ENCODE measurements at places on chromosomes 13 and 19. TPM values are rescaled to one million over a fixed set of nuclear protein-coding genes. Genes with fewer than 3 reads are reported as not detected.

GRCh38 chr19:17560205-17560595 is 4.8 kb downstream of the COLGALT1 start:
- DNase-seq: no peak

- DNase-seq: no peak
Observed at GRCh38 chr13:77328819-77329132, 1.9 kb upstream of the MYCBP2 start.

Gene APOC4
- total RNA-seq: not detected

GRCh38 chr19:55157064-55157908 is at the start of gene TNNI3:
TNNI3 (minus strand) TSS chr19:55157732; CDS start chr19:55157589, 143 bp downstream.
- no peak for DNase-seq

GRCh38 chr13:95387733-95388207 is 86.5 kb upstream of the ABCC4 start:
- DNase-seq: peak; percentile 39

DNA sequence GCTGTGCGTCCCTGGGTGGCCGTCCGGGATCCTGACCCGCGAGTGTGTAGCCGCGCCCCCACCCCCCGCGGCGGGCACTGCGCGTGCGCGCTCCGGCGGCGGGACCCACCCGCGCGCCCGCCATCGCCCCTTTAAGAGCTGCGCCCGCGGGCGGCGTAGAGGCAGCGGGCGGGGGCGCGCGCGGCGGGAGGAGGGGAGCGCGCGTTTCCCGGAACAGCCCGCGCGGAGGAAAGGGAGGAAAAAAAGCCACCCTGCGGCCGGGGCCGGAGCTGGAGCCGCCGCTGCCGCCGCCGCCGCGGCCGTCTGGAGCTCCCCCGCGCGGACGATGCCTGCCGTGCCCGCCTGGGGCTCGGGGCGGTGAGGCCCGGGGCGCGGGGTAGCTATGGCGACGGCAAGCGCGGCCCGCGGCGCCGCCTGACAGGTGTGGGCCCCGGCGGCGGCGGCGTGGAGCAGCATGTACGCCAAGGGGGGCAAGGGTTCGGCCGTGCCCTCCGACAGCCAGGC is at the start of gene SSBP4:
SSBP4 (plus strand) TSS at position 204 of the 504 bp plus-strand sequence; CDS start at position 455, 251 bp downstream.
- peak; percentile 93 for DNase-seq

GRCh38 chr19:3268763-3269162 is 44.3 kb downstream of the CELF5 start:
- DNase-seq: no peak

DNA sequence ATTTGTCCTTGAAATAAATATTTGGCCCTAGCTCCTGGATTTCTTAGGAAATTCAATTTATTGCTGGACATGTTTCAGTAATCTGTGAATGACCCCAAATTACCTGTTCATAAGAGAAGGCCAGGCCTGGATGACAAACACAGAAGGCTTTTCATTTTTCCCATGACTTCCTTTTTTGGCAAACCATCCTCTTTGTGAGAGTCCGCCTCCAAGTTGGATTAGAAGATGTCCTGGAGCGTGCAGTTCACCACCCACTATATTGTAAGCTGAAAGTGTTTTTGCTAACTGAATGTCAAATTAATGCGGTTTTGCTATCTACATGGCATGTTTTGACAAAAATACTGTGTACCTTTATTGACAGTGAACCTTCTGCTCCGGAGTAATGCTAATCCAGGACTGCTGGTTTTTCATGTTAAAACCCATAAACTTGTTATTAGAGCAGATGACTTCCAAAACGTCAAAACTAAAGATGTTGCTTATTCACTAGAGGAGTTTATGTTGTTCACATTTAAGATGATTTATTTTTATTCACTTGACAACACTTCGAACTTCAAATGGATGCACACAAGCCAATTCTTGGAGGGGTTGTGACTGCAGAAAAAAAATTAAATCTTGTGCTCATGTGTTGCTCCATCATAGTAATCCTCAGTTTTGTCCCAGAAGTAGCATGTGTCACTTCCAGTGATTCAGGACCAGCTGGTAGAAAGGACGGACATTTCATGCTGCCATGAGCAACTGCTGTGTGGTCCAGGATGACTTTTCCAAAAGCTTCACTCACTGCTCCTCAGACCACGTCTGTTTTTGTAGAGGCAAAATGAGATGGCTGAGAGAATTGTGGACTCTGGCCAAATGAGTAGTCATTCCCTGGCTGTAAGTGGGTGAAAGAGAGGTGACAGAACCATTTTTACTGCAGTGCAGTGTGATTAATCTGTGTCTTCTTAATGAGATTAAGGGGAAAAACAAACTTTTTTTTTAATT is 71.0 kb downstream of the ITGBL1 start:
- peak; percentile 65 for DNase-seq

DNA sequence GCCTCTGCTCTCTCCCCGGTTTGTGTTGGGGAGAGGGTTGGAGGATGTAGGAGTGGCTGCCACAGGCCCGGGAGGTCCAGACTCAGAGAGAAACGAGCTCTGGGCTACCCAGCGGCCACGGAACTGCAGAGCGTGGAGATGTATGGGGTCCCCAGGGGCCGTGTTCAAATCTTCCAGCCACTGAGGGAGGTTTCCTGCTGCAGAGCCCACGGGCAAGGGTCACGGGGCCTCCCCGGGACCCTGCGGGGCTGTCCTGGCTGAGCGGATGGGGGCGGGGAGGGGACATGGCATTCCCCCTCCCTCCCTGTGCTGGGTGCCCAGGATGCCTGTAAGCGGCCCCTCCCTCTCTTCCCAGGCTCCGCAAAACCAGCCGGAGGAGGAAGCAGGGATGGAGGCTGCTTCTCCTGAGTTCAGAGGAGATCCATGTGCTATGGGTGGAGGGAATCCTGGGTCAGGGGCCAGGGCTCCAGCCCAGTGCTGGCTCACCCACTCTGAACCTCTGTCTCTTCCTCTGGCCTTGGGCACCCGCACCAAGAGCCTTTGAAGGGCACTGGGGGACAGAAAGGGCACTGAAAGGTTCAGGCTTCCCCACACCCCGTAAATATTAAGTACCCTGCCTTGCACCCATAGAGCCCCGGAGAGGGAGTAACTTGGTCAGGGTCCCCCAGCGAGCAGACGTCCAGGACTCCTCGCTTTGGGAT is 22.6 kb downstream of the SMIM24 start:
- no peak for DNase-seq

DNA sequence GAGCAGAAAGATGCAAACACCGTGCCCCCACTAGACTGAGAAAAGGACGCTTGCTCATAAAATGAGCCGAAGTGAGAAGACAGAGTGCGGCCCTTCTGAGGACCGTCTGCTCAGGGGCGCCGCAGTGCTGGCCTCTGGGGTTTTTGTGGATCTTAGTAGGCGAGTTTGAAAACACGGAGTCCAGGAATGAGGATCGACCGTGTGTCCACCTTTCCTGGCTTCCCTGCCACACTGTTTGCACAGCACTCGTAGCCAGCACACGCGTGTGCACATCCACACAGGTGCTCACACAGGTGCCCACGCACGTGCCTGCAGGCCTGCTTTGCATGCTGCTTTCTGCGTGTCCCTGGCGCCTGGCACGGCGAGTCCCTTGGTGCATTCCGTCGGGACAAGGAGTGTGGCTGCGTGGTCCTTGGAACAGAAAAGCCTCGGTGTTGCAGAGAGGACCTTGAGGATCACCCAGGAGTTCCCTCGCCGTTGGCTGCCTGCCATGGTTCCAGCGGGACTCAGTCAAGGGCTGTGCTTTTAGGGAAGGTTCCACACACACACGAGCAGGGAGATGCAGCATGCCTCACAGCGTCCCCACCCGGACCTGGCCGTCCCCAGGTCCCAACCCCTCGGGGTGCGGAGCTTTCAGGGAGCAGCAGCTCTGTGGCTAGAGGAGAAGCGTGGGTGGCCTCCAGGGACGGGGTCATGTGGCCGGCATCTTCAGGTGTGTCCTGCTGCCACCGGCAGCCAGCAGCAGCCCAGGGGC is 10.1 kb upstream of the ZNF554 start:
- DNase-seq: no peak

Measured in A673 (cell line).